Astrocyte of the spinal cord (primary cell): ENCODE measurements at places on chromosomes 6 and 20.

DNA sequence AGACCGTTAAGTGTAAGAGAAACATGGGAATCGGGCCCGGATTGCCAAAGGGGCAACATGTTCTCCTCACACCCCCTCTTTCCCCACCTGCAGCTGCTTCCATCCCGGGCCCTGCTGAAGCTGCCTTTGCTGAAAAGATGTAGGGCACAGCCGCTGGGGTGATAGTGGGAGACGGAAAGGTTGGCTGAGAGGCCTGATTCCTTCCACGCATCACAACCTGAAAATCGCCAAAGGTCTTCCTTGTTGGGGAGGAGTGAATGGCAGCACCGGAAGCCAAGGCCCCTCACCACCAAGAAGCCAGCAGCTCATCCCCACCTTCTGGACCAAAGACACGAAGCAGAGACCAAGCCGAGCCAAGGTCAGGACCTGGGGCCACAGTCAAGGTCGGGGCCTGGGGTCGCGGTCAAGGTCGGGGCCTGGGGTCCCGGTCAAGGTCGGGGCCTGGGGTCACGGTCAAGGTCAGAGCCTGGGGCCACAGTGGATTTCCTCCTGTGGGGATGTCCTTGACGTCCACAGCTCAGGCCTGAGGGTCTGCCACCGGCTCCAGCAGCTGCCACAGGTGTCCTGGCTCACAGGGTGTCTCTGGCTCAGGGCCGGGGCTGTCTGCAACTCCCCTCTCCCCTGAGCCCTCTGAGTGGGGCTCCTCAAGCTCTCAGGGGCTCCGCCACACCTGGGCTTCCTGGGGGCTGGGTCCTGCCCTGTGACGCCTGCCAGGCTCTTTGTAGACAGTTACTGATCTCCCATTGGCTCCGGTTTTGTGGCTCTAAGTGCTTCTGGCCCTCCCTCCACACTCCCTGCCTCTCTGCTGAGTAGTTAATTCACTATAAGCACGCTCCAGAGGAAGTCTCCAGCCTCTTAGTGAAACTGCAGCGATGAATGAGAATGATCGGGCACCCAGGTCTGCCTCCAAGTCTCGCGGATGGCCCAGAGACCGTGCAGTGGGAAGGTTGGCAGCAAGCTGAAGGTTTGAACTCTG lies 5.5 kb upstream of the CHRNA4 start:
- DNase-seq: no peak

- peak; percentile 42 for DNase-seq
Observed at GRCh38 chr6:39088331-39088730, 26.7 kb downstream of the SAYSD1 start.

- DNase-seq: peak; percentile 7
Observed at GRCh38 chr6:162854734-162855191, 127.0 kb downstream of the PACRG start.

DNA sequence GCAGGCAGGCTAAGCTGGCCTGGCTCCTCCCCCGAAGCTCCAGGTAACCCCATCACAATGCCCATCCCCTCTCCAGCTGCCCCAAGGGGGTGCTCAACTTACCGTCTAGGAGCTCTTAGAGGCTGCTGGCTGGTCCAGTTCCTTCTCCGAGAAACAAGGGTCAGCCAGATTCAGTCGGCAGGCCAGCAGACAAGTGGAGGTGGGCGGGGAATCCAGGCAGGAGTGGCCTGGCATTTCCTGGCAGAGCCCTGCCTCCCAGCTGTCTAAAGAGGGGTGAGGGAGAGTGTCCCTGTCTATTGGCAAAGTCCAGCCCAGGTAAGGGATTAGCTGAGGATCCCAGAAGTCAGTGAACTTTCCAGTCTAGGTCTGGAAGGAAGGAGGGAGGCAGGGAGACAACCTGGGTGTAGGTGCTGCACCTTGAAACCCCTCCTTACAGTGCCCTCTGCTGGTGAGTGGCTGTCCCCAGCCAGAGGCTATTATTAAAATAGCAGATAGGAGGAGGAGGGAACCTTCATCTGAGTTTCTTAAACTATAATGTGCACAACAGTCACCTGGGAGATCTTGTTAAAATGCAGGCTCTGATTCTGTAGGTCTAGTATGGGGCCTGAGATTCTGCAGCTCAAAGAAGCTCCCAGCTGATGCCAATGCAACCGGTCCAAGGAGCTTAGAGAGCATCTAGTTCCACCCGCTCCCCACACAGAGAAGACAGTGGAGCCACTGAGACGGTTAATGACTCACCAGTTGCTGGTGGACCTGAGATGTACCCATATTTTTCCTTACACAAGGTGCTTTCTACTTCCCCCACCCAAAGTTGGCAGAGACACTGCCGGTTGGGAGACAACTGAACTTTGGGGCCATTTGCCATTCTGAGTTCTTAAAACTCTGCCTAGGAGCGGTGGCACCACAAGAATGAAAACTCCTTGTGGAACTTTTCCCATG lies at the start of gene UNC5CL:
UNC5CL (minus strand) TSS at position 162 of the 939 bp plus-strand sequence. CDS start 4,147 bp downstream, outside the sequence.
- DNase-seq: no peak

DNA sequence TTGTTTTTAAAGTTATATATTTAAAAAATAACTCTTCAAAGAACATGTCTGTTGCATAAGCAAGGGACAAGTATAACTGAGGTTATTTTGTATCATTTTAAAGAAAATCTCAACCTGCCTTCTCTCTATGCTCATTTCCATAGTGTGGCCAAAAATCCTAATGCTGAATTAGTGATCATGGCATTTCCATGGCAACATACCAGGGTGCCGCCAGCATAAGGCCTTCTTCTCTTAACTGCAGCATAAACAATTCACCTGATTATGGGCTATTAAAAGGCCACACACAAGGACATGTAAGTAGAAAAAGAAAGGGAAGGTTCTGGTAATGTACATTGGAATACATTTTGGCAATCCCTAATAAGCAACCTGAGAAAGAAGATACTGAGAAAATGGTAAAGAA lies 95.1 kb upstream of the RNF217 start:
- DNase-seq: no peak

DNA sequence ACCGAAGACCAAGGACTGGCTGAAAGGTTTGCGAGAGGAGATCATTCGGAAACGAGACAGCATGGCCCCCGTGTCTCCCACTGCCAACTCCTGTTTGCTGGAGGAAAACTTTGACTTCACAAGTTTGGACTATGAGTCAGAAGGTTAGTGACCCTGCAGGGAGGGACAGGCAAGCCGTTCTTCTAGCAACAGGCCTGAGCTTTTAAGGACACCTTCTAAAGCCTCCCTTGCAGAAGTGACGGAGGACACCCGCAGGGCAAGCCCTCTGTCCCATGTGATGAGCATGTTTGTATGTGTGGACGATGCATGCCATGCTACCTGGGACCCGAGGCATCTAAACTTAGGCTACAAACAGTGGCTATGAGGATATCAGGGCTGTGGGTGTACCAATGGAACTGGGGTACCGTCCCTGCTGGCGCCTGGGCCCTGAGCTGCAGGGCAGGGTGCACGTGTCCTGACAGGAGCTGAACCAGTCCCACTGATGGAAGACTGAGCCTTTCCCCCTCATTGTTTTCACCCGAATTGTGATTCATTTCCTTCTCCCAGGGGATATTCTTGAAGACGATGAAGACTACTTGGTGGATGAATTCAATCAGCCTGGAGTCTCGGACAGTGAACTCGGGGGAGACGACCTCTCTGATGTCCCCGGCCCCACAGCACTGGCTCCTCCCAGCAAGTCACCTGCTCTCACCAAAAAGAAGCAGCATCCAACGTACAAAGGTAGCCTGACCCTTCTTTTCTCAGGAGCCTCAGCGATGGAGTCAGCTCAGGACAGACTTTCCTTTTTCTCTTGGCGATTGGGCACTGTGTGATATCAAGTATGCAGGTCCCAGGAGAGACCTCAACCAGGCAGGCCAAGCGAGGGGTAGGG lies 84.4 kb downstream of the SERAC1 start:
- DNase-seq: peak; percentile 32

GRCh38 chr6:107361753-107362604 lies 97.4 kb downstream of the PDSS2 start:
- peak; percentile 79 for DNase-seq

DNA sequence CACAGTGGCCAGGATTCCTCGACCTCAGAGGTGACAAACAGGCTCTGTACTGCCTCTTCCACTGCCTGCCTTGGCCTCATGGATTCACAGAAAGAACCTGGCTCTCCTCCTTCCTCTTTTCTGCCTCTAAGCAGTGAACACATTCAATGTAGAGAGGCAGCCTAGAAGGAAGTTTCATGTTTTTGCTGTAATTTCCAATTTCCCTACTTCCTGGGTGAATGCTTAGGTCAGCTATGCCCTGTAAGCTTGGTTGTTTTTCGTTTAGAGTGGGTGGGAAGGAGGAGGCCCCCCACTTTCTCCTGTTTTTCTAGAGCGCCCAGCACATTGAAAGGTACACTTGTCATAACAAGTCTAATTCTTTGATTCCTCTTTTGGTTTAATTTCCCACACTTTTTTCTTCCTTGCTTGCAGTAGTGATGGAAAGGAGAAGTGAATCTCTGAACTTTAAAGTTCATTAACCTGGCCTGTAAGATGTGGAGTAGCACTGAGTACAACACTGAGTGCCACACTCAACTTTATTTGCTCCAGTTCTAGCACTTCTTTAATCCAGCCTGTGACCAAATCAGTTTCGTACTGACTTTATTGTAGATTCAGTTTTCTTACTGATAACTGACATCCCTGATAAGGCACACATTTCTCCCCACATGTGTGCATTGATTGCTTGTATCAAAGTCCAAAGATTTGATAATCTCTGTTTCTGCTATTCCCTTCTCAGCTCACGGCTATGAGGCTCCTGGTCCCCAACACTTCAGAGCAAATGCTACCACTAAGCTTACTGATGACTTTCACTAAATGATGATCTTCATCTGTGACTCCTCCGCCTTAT lies 100.0 kb upstream of the MAN1A1 start:
- DNase-seq: no peak

DNA sequence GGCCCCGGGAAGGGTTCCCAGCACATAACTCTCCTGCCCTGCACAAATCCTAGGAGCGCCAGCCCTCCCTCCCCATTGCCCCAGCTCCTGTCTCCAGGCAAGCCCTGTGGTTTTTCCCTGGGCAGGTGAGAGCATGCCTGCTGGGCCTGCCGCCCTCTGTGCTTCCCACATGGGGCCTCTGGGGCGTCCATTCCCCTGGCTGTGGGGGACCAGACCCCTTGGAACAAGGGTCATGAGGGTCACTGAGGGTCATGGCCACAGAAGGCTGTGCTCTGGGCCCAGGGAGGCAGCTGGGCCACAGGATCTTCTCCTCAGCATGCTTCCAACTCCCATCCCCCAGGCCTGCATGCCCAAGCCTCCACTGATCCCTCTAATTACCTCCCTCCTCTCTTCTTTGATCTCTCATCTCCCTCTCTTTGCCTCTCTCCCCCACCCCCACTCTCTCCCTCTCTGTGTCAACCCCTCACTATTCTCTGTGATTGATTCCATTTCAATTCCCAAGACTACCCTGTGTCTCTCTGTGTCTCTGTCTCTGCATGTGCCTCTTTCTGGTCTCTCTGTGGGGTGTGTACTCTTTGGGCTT lies 6.1 kb downstream of the MDFI start:
- DNase-seq: no peak
